HTR-8/SVneo (cell line): ENCODE measurements at places on chromosomes 5 and 9.

- no peak for DNase-seq
These were observed 1.0 kb upstream of the RASGRF2 start for GRCh38 chr5:80959138-80959537.

GRCh38 chr5:6118691-6119090 is 259.7 kb downstream of the MED10 start:
- no peak for DNase-seq

- DNase-seq, result no peak
These were observed 7.8 kb downstream of the ENG start for GRCh38 chr9:127846443-127847177.

DNA sequence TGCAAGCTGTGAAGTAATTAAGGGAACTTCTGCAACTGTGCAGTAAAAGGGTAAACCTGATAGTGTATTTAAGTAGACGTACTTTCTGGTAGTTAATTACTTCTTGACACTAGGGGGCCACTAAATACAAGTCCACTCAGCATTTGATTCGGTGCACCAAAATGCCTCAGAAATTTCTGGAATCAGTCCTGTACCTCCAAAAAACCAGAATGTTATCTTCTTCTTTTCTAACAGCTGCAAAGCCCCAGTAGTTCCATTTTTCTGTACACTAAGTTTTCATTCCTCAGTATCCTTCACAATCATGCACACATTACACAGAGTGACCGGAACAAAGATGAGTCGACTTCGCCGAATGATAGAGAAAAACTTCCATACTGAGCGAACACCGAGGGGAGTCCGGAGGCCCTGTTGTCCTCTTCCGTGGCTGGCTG is 484 bp downstream of the GFM2 start:
- DNase-seq, result peak; percentile 35

- no peak for DNase-seq
These were observed 169.6 kb downstream of the ADCY2 start for GRCh38 chr5:7565559-7565958.
